ENCODE measurements at places on chromosomes 2 and 18. TPM values are rescaled to one million over a fixed set of nuclear protein-coding genes. Genes with fewer than 3 reads are reported as not detected.
A peak's percentile ranks its signal among the peaks of the same experiment; 100 is the strongest.

ZNF521 gene
- total RNA-seq = 7.9 TPM

ANKRD29 gene
- total RNA-seq = 6.6 TPM

DNA sequence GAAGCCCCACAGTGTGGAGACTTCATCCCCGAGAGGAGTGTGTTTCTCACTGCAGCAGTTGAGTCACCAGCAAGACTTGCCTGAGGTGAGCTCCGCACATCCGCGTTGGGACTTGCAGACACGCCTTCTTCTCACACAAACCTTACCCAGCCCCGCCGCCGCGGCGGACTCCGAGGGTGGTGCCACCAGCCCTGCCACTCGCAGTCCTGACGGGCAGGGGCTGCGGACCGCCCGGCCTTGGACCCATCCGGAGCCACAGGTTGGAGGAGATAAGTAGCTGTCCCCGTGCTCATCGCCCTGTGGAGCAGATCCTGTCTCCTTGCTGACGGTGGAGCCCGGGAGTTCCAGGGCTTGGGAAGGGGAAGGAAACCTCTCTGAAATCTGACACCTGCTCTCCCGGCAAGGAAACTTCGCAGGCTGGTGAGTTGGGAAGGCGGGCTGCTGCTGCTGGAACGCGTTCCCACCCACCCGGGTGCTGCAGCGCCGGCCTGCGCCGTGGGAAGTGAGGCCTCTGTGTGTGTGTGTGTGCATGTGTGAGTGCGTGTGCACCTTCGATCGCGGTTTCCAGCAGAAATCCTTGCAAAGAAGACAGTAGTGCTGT is at the start of gene RAB27B:
TSS of gene RAB27B (plus strand) at position 197 of the 601 bp plus-strand sequence. CDS start 49,109 bp downstream, outside the sequence.
- DNase-seq = peak; percentile 91

- no peak for DNase-seq
Observed at GRCh38 chr2:120018549-120018948, 5.7 kb downstream of the EPB41L5 start.

SP140 gene
- 3.0 TPM for total RNA-seq

- no peak for DNase-seq
Observed at GRCh38 chr2:42554392-42554791, 14.0 kb upstream of the MTA3 start.

- DNase-seq = no peak
Observed at GRCh38 chr2:57965961-57966360, 80.6 kb upstream of the VRK2 start.

- DNase-seq = peak; percentile 25
Observed at GRCh38 chr2:239552213-239552926, 151.6 kb upstream of the HDAC4 start.

GRCh38 chr2:65016789-65017188 is 27.6 kb downstream of the SLC1A4 start:
- no peak for DNase-seq

DNA sequence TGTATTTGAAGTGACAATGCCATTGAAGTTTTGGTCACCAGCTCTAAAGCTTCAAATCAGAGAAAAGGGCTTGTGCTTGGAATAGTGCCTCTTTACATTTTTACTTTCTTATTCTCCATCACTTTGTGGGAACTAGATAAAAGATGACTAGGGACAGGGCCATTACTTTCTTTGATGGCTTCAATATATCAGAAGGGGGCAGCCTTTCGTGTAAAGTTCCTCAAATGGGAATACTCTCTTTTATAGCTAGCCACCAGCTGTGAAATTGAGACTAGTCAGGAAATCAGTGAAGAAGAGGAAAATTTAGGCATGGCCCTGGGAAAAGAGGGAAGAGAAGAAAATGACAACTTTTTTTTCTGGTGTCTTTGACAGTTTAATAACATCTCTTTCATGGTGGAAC is 242.5 kb downstream of the DCC start:
- DNase-seq = no peak

GRCh38 chr2:26769089-26769761 is 5.1 kb downstream of the SLC35F6 start:
- DNase-seq = peak; percentile 85

DNA sequence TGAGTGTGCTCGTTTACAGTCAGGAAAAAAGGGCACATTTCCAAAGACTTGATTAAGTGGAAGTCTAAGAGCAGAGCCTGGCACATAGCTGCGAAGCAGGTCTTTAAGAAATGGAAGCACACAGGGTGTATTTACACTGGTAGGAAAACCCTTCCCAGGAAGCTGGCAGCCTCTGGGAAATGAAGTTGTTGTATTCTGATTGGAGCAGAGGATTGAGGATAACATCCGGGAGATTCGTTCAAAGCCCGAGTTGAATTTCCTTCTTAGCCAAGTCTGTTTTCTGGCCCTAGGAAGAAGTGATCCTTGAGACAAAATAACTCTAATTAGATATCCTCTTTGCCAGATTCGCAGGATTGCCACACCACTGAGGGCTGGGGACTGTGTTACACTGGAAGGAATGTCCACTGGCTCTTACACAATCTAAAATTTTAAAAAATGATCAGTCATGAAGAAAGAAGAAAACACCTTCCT is 75.9 kb downstream of the ITGB1BP1 start:
- no peak for DNase-seq

FASTKD2 gene
- total RNA-seq = 15.8 TPM

- DNase-seq = no peak
Observed at GRCh38 chr2:60298006-60298696, 255.3 kb downstream of the BCL11A start.

DNA sequence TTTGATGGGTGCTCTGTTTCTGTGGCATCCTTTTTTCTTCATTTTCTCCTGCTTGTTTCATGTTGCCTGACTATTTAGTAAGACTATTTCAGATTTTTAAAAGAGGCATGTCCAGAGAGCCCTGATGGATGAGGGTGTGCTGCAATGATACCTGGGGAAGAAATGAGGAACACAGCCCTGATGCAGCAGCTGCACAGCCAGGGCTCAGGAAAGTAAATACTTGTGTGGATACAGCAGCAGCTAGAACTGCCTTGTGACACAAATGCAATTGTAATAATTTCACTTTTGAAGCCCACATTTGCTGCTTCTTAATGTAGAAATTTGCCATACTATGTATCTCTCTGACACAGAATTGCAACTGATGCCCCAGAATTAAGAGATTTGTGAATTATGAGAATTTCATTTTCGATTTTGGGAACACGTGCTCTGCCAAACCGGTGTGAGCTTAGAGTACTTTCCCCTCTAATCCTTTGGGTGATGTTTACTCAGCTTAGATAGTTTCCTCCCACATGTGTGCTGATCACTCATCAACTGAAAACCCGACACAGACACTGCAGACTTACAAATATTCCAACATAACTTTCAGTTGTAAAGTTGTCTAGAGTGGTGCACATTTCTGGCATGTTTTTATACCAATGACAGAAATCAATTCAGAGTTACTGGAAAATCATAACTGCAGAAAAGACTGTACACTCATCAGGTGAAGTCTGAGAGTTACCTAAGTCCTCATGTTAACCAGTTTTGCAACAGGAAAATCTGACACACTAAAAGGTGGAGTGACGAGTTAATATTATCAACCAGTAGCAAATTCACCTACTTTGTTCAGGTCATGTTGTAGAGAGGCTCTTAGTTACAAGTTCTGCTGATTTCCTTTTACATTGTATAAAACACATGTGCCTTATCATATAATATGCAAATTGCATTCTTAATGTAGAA is 383.4 kb downstream of the CBLN2 start:
- no peak for DNase-seq

- no peak for DNase-seq
Observed at GRCh38 chr2:100596465-100596864, 33.7 kb downstream of the PDCL3 start.

Data from Peyer's patch (tissue), 4 donors.